ENCODE measurements at places on chromosomes 13 and 19. TPM values are rescaled to one million over a fixed set of nuclear protein-coding genes. Genes with fewer than 3 reads are reported as not detected.

DNA sequence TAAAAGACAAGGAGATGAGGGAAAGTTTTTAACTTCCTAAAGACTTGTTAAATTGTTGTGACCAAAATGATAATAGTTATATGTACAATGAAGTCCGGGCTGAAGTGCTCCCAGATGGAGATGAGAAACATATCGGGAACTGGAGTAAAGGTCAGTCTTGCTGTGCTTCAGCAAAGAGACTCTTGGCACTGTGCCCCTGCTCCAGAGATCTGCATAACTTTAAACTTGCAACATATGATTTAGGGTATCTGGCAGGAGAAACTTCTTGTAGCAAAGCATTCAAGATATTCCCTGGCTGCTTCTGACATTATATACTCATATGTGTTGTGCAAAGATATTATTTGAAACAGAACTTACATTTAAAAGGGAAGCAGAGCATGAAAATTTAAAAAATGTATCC, 786.6 kb upstream of the SLITRK6 start:
- DNase-seq, result no peak

Gene IQCN
- 0.41 TPM for total RNA-seq

GRCh38 chr19:42122691-42123607, 9.3 kb downstream of the POU2F2 start:
- DNase-seq, result no peak

Gene PRODH2
- not detected for total RNA-seq

Gene ZNF723
- total RNA-seq, result not detected

DNA sequence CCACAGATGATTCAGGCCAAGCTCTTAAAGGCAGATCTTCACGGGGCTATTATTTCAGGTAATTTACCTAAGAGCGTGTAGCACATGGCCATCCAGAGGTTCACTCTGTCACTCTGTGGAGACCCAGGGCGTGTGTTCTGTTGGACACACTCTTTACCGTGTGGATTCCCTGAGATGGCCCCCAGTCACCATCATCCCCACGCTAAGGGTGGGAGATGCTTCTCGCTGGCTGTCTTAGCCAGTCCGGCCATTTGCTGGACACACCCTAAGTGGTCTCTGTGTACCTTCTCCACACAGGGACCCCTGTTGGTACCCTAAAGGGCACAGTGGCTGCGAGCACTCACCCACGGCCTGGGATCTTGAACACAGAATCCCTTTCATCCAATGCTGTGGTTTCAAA, 6.0 kb downstream of the POP4 start:
- DNase-seq, result no peak

Measured in frontal cortex (tissue), 4 donors.